Brain pericyte (primary cell): ENCODE measurements at places on chromosomes 5 and 9.

- no peak for DNase-seq
Observed at GRCh38 chr5:157216391-157217142, 35.9 kb downstream of the ITK start.

DNA sequence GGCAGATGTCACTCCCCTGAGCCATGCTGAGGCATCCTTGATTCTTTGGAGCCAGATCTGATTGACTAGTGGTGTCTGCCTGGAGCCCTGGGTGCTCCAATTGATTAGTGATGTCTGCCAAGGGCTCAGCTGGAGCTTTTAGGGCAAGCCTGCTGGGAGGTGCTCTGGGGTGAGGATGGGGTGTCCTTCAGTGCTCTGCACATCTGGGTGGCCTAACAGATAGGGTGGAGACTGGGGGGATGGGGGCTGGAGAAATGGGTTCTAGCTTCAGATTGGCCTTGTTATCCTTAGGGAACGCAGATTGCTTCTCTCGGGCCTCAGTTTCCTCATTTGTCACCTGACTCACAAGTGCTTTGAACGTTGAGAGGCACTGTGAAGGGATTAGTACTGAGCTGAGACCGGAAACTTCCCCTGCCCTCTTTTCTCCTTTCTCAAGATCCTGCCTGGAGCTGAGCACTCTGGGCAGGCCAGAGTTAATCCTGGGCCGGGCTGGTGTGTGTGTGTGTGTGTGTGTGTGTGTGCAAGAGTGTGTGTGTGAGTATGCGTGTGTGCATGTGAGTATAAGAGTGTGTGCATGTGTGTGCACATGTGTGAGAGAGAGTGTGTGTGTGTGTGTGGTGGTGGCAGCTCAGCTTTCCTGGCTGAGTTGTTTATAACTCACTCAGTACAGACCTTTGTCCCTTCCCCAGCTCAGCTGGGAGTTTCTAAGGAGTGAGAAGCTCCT is 5.6 kb upstream of the IER5L start:
- no peak for DNase-seq

DNA sequence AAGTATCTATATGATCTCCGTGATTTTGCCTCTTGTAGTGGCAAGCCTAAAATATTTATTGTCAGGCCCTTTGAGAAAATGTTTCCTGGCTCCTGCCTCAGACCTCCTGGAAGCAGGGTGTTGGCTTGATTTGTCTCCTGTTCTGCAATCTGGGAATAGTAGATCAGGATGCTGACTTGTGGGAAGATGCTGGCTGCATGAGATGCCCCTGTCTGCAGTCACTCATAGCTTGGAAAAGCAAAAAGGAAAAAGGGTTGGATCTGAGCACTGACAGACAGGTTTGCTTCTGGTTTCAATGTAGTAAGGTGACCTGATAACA is 16.7 kb downstream of the TJP2 start:
- no peak for DNase-seq

DNA sequence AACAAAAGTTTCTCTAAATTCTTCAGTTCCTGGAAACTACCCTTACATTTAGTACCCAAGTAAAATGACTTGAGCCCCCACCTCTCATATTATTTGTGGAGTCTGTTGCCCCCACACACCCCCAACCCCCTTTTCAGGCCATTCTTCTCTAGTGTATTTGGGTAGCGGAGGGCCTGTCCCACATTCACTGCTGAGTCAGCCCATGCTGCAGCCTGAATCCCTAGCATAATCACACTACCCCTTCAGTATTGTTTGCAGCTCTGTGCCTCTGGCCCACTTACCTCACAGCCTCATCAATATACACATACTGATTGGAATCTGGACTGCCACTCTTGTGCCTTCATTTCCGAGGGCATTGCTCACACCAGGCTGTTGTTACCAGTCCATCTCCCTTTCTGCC is 26.8 kb downstream of the RGS7BP start:
- DNase-seq: no peak

- no peak for DNase-seq
Observed at GRCh38 chr9:74293479-74293878, 203.7 kb upstream of the RORB start.

DNA sequence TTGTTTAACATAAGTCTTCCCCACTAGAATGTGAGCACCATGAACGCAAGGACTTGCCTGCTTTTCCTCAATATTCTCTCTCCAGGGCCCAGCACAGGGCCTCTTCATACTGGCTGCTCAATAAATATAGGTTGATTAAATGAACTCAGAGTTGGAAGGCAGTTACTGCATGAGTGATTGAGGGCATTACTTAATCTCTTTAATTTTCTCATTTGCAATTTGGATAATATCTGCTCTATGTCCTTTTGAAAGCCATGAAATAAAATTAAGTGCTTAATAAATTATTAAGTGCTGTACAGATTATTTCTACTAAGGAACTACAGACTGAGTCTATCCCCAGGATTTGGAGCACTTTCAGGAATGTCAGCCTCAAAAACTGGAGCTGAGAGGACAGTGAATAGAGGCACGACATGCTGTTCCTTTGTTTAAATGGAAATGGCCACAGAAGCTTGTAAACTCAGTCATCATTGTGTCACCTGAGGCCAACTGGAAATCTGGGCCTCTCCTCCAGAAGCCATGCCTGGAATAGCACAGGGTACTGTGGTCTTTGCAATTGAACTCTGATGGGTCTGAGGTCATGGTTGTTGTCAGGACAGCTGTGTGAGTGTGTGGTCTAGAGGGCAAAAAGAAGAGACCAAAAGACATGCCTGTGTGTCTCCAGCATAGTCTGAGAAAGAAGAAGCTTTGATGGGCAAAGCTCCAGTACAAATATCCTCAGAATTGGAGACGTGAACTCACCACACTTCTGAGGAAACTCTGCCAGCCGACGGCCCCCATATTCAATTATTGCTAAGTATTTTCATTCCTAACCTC is 86.1 kb downstream of the SH3TC2 start:
- DNase-seq: peak; percentile 77

DNA sequence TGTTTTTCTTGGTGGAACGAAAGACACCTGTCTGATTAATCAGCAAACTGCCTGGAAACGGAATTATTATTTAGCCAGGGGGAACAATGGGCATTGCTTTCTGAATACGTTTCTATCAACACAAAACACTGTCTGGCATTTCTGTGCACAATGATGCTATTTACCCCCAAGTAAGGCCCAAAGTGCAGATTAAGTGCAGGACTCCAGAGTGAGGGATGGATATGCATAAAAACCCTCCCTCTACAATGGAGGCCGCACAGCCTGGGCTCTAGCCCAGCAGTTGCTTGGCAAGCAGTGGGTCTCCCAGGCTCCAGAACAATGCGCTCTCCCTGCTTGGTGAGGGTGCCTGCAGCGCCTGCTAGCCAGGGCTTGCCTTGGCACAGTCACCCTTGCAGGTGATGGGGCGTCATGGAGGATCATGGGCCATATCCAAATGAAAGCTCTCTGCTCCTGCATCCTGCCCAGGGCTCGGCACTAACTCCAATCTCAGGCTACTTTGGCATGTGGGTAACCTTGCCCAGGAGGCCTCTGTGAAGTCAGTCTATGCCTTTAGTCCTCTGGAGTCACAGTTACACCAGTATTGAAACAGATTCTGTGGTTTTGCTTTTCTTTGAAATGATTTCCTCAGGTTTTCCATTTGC is 11.5 kb upstream of the SPATA24 start:
- no peak for DNase-seq

DNA sequence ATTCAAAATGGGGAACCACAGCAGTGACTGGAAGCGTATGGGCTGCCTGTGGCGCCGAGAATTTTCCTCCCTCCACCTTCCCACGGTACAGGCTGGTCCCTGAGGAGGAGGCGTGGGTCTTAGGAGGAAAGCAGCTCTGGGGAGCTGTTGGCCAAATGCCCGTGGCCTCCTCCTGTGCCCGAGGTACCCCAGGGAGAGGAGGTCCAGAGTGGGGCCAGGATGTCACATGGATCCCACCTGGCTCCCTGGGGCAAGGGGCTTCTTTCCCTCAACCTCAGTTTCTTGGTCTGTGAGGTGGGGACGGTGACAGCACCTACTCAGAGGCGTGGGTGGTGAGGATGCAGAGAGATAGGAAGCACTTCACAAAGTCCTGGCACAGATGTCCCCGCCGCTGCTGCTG is 16.5 kb downstream of the PRRX2 start:
- no peak for DNase-seq

DNA sequence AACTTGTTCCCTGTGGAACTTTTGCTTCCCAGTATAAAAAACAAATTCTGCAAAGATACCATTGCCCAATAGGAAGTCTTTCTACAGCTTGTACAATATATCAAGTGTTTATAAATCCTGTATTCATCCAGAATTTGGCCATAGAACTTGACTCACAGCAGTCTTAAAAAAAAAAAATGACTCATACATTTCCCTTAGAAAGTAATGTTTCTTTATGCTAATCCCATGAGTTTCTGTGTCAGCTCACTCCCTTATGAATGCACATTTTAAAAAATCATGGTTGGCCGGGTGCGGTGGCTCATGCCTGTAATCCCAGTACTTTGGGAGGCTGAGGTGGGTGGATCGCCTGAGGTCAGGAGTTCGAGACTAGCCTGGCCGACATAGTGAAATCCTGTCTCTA is 89.3 kb upstream of the DMRT1 start:
- DNase-seq: peak; percentile 69

DNA sequence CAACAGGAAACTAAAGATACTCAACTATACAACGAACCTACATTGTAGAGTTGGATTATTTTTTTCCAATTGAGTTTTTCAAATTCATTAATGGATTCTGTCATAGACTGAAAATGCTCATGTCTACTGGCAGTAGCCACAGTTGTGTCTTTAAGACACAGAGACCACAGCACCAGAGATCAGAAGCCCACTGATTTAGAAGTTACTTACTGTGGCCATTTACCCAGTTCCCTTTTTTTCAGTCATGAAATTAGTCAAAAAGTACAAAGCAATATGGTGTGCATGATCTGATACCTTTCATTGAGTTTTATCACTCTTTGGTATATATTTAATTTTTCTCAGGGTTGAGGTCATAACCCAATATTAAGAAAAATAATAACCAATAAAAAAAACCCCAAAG is 1640.2 kb upstream of the WWC1 start:
- no peak for DNase-seq

GRCh38 chr5:14171621-14172020 is 28.5 kb downstream of the TRIO start:
- no peak for DNase-seq
